ENCODE measurements at places on chromosomes 11 and 22.
A peak's percentile ranks its signal among the peaks of the same experiment; 100 is the strongest.

DNA sequence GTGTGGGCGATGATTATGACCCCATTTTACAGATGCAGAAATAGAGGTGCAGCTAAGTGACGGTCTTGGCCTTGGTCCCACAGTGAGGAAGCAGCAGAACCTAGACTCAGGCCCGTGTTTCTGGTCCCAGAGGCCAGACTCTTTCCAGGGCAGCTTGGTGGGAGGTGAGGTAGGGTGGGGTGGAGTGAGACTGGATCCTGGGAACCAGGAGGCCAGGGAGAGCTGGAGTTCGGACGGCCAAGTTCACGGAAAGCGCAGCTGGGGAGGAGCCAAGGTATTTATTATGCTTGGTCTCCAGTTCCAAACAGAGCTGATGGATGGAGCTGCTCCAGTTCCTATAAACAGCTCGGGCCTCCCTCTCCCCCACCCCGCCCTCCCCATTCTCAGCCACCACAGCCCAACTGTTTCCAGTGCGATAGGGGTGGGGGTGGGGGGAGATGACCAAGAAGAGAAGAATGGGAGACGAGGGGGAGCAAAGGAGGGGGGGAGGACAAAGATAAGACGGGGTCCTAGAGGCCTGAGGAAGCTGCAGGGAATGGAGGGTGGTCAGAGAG lies 16.2 kb downstream of the LRRC32 start:
- no peak for DNase-seq

DNA sequence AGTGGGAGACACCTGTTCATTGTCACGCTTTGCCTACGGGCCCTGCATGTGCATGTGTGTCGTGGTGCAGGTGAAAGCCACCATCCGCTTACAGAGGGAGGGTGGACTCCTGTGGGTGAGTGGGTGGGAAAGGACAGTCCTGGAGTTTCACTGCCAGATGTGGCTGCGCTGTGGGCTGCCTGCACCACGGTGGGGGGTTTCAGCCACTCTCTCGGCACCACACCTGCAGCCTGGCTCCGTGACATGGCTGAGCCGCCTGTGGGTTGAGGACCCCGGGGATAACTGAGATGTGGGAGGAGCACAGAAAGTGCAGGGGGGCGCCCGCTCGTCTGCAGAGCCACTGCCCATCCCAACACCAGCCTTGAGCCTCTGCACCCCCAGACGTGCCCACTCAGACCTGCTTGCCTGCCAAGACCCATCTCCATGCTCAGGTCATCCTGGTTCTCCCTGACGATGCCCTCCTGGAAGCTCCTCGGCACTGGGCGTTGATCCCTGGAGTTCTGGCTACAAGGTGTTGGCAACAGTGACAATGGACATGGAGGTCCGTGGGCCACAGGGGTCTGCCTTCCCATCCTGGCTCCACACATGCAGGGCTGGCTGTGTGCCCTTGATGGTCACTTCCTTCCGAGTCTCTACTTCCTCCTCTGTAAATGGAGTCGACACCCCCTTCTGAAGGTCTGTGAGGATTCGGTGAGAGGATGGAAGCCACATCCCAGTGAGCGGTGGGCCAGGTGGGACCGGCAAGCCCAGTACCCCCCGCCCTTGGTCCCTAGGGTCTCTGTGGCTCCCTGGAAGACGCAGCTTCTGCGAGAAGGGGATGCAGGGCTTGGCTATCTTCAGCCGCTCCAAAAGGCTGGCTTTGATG lies 1007.0 kb downstream of the BRD1 start:
- DNase-seq, result no peak

GRCh38 chr22:48659404-48659996 lies 1168.2 kb downstream of the BRD1 start:
- DNase-seq, result no peak

DNA sequence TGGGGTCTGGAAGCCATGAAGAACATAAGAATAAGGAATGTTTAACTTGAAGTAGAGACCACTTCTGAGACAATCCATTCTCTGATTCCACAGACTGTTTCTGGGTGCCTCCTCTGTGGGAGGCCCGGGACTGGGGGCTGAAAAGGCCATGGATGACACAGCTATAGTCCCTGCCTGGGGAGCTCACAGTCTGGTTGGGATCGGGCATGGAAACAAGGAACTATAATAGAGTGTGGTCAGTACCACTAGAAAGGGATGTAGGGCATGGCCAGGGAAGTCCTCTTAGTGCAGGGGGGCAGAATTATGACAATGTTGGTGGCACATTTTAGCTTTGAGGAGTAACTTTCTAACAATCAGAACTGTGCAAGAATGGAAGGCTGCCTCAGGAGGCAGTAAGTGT lies 9.2 kb upstream of the KCNE3 start:
- DNase-seq, result no peak

DNA sequence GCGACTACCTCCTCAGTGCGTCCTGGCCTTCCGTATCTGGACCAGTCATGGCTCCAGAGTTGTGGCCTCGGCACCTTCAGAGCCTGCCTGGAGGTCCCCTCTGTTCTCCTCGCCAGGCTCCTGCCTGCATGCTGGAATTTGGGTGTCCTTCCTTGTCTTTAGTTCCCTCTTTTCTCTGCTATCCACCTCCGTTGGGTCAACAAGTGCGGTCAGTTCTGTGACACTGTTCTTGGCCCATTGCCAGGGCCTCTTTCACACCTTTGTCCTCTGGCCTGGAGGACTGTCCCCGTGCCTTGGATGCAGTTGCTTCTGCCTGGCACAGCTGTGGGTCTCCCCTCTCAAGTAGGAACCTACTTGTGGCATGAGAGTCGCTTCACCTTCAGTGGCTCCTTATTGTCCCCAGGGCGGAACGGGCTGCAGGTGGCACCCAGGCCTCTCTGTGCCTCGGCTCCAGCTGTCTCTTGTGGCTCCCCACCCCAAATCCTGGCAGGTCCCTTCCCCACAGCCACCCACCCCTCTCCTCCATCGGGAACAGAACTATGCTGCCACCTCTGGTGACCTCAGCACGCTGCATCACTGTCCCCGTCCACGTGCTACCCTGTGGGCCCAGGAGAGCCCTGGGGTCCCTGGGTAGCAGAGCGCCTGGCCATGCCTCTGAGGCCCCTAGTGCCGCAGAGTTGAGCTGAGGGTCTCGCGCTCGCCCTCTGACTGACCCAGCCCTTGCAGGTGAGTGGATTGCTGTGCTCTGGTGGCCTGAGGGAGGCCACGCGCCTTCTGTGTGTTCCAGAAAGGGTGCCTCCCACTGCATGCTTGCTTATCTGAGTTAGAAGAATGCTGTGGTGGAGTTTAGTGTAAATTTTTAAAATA lies 4.7 kb downstream of the DGCR8 start:
- peak; percentile 19 for DNase-seq

GRCh38 chr11:115895594-115895993 lies 391.4 kb upstream of the CADM1 start:
- no peak for DNase-seq

- no peak for DNase-seq
These were observed 99.9 kb upstream of the CD44 start for GRCh38 chr11:35039076-35039475.
